Activated CD8-positive, alpha-beta memory T cell treated with anti-CD3 and anti-CD28 coated beads, Interleukin-2, amount 50 U/mL, for 48 hours (primary cell): ENCODE measurements at places on chromosomes 3 and 15.

DNA sequence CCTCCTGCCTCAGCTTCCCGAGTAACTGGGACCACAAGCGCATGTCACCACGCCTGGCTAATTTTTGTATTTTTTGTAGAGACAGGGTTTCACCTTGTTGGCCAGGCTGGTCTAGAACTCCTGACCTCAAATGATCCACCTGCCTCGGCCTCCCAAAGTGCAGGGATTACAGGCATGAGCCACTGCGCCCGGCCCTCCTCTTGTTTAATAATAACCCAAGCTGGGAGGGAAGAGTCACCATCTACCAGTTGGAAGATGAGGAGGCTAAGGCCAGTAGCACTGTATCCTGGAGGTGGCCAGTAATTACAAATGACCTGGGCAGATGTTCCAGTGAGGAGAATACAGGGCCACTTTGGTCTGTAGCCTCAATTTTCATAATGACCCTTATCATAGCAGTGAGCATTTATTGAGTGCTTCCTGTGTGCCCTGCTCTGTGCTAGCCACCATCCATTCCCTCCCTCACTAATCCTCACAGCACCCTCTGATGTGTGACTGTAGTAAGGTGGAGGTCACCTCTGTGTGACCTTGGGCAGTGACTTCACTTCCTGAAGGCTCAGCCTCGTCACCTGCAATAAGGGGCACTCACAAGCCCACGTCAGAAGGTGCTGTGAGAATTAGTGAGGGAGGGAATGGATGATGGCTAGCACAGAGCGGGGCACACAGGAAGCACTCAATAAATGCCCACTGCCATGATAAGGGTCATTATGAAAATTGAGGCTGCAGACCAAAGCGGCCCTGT is 64.2 kb downstream of the ABTB1 start:
- DNase-seq, result no peak

DNA sequence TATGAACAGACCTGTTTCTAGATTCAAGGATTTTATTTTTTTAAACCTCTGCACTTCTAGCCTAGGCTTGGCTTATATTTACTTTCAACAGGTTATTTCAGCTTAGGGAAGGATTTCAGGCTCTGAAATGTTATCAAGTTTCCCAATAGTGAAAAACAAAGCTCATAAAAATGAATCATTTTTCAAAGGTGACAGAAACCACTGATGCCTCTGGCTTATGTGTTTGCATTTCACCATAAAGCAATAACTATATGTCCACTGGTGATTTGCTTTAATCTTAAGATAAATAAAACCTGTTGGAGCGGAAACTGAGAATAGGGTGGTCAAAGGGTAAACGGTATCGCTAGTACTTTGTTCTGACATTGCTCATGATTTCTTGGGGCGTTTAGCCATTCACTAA is 141.2 kb upstream of the LRIG1 start:
- DNase-seq, result no peak

DNA sequence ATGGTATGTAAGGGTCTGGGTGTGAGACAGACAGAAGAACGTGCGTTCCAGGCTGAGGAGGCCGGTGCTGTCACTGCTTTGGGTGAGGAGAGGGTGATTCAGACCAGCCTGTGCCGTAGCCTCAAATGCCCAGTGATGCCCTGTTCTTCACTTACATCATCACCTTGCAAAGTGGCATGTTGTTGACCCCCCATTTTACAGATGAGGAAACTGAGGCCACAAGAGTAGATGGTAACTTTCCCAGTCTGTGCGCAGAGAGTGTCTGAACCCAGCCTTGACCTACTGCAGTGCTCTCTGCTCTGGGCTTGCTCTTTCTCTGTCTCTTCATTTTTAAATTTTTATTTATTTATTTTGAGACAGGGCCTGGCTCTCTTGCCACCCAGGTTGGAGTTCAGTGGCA is 1.6 kb upstream of the CTSH start:
- DNase-seq, result no peak

DNA sequence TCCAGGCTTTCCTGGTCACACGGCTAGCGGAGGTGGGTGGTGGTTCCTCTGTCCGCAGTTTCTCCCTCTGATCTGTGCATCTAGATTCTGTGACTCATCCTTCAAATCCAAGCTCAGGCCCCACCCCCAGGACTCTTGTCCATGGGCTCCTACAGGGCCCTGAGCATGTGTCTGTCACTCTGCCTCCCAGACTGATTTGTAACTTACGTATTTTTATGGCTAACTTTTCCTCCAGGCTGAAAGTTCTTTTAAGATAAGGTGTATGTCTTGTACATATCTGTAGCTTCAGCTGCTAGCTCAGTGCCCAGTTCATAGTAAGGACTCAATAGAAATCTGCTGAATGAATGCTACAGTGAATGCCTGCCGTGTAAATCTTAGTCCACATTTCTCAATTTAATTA is 8.0 kb downstream of the ESYT3 start:
- DNase-seq, result no peak

- no peak for DNase-seq
These were observed 74.2 kb downstream of the LDHAL6B start for GRCh38 chr15:59280855-59281254.

- no peak for DNase-seq
These were observed 40.7 kb downstream of the CYP11A1 start for GRCh38 chr15:74326746-74327145.
